ENCODE measurements at places on chromosomes 3 and 15.
A peak's percentile ranks its signal among the peaks of the same experiment; 100 is the strongest.

- DNase-seq = no peak
Observed at GRCh38 chr15:79474252-79474651, 42.1 kb downstream of the MINAR1 start.

- DNase-seq = no peak
Observed at GRCh38 chr3:105842943-105843342, 25.9 kb downstream of the CBLB start.

- no peak for DNase-seq
Observed at GRCh38 chr3:119894195-119894594, 112.3 kb downstream of the NR1I2 start.

- DNase-seq = no peak
Observed at GRCh38 chr3:58092521-58092920, 84.3 kb downstream of the FLNB start.

DNA sequence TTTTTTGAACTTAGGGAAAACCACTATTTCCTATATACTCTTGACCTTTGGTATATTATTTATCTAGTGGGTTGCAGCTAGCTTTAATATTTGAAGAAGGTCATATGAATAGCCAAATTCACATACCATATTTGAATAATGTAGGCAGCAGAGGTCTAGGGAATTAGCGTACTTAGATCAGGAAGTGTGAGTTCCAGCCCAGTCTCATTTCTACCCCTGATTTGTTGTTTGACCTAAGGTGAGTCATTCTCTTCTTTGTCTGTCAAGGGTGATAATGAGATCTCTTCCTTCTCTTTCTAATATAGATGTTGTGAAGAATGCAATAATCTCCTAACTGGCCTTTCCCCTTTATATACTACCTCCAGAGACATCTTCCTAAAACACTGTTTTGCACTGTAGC lies 36.6 kb upstream of the ZPLD1 start:
- DNase-seq = no peak

DNA sequence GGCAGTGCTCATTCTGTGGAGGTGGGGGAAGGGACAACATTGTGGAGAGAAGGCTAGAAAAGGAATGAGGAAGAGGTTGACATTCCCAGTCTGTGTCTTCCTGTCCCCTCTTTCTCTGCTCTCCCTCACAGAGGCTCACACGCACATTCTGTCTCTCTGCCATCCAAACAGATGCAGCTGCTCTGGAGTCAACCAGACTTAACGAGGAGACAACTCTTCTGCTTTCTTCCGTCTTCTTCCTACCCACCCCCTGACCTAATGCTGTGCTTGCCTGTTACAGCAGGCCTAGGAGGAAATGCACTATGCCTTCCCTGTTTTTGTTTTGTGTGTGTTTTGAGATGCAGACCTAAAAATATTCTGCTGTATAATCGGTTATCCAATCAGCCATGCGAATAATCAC lies 121.9 kb downstream of the CACNA1D start:
- DNase-seq = no peak

DNA sequence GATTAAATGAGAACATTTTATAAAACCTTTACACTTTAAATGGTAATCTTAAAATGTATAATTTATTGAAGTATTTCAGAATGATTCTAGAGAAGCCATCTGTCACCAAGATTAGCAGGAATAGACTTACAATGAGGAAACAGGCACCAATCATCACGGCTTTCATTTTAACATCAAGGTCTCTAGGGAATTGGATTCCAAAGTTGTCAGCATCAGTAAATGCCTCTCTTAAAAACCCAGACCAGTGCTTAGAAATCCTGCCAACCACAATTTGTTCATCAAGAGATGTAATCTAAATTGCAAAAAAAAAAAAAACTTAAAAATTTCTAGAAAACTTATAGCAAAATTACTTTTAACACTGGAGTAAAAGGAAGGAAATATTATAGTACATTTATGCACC lies 20.3 kb downstream of the PLSCR2 start:
- DNase-seq = no peak

DNA sequence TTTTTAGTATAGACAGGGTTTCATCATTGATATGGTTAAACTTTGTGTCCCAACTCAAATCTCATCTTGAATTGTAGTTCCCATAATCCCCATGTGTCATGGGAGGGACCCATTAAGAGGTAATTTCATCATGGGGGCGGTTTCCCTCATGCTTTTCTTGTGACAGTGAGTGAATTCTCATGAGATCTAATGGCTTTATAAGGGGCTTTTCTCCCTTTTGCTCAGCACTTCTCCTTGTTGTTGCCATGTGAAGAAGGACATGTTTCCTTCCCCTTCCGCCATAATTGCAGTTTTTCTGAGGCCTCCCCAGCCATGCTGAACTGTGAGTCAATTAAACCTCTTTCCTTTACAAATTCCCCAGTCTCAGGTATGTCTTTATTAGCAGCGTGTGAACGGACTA lies 20.2 kb upstream of the ZNF710 start:
- no peak for DNase-seq

GRCh38 chr3:150414258-150414657 lies 6.2 kb downstream of the TSC22D2 start:
- DNase-seq = no peak

DNA sequence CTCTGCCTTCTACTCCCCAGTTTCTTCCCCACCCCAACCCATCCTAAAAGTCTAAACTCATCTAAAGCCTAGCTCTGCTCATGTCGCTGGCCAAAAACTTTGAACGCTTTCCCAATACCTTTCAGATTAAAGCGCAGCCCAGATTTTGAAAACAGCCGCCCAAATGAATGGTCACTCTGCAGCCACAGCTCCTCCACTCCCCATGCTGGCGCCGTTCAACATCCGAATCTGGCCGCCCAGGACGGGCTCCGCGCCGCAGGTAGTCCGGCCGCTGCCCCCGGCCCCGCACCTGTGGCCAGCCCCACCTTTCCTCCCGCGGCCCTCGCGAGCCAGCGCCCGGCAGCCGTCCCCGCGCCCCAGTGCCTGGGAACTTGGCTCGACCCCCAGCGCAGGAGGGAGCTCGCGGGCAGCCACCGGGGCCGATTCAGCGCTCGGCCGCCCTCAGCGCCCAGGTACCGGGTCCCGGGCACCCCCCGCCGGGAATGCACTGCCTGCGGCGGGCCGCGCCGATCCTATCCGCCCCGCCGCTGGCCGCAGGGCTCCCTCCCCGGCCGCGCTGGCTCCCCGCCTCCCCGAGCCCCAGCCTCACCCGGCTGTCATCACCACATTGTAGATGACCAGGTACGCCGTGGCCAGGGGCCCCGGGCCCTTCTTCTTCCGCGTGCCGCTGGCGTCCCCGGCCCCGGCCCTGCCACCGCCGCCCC lies 417 bp downstream of the HACD2 start:
- DNase-seq = peak; percentile 46

DNA sequence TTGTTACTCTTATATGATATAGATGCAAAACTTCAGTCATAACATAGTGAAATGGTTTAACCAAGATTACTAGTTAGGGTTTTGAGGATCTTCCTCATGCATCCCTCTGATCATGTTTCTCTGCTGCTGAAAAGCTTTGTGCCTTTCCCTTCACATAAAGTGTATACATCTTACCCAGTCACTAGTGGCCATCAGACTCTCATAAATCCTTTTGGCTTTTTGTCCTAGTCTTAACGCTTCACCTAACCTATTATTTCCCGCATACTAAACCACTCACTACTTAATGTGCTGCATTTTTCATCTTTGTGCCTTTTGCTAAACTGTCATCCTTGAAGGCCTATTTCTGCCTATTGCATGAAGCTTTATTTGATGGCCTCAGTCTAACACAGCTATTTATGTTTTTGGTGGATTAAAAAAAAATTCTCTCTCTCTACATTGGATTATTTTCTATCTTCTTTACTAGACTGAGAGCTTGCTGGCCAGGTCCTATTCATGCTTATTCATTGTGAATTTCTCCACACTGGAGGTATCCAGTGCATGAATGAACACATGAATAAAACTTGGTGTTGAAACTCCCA lies 717.6 kb upstream of the GOLIM4 start:
- DNase-seq = no peak

DNA sequence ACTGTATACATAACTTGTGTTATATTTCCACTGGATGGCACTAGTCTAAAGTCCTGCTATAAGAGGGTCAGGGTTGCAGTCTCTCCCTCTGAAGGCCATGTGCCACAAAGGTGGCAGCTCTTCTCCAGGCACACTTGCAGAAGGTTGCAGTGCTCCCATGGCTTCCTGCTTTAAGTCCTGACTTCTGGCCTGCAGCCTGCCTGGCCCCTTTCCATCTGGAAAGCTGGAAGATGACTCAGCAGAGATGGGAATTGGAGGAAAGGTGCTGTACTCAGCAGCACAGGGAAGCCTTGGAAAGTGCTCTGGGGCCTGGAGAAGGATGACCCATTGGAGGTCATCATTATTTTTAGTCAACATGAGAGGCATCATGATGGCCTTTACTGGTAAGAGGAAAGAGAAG lies 40.9 kb upstream of the MRPL3 start:
- DNase-seq = no peak

- DNase-seq = no peak
Observed at GRCh38 chr3:198092276-198092675, 132.3 kb downstream of the LMLN start.

All from NCI-H2171 (cell line).